Kidney epithelial cell (primary cell): ENCODE measurements at places on chromosomes 7 and 10.

- no peak for DNase-seq
Observed at GRCh38 chr10:75733135-75733890, 301.9 kb downstream of the LRMDA start.

DNA sequence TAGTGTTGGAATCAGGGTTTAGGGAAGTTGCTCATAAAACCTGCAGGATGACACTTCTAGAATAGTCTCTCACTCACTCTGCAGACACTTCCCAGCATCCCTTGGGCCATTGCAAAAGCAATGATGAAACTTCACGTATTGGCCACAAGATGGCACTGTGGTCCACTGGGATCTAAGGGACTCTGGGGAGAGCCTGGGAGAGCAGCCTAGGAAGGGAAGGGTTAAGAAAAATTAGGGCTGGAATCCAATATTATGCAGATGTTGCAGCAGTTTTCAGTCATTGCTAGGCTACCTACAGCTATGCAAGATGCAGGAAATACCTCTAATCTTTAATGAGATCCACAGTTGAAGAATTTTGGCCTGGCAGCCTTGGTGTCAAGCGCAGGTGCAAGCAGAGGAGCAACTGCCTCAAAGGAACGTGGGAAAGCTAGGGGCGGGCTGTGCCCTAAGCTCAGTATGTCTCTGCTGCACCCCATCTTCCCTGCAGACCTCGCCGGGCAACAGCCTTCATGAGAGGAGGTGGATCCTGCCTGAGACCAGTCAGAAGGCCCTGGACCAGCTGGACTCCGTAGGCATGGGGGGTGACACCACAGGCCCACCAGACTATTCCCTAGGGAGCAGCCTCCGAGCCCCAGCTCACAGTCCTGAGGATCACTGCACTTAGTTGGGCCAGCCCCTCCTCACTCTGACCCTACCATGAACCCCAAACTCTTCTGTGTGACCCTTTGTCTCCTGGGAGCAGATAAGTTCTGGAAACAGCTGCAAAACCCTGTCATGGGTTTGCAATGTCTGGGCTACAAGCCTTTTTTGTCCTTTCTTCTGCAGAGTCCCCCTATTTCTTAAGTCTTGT lies 127.9 kb upstream of the PRSS58 start:
- DNase-seq: peak; percentile 25

DNA sequence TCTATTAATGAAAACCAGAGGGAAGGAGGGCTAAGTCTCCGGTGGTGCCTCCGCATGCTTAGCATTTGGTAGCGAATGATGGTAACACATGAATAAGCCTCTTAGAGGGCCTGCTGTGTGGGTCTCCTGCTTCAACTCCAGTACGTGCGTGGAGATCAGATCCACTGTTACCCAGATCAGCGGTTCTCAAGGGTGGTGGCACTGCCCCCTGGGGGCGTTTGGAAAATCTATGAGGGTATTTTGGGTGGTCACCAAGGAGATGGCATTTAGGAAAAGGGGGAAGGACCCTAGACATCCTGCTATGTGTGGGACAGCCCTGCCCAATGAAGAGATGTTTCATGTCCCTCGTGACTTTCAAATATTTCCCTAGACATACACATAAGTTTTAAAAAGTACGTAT lies 57.1 kb upstream of the TM9SF3 start:
- no peak for DNase-seq

- no peak for DNase-seq
Observed at GRCh38 chr7:21044913-21045568, 258.4 kb upstream of the SP8 start.

- DNase-seq: no peak
Observed at GRCh38 chr7:75640201-75640600, 98.5 kb downstream of the HIP1 start.

DNA sequence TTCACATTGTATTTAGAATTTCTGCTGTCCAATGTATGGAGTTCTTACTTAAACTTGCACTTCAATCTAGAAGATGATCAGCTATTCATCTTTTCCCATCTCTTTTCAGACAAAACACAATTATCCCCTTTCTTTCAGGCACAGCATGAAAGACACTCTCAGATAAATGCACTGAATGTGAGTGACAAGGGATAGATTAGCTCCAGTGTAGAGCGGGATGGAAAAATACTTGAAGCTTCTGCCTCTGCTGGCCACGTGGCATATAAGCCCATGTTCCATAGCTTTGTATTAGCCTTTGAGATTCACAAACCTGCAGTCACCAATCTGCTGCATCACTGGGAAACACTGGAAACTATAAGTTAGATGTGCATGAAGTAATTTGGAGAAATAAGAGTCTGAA lies 162.2 kb upstream of the FAM3C start:
- DNase-seq: no peak
